Right cardiac atrium (tissue), 5 donors: ENCODE measurements at places on chromosomes 3 and 15. TPM values are rescaled to one million over a fixed set of nuclear protein-coding genes. Genes with fewer than 3 reads are reported as not detected.

DNA sequence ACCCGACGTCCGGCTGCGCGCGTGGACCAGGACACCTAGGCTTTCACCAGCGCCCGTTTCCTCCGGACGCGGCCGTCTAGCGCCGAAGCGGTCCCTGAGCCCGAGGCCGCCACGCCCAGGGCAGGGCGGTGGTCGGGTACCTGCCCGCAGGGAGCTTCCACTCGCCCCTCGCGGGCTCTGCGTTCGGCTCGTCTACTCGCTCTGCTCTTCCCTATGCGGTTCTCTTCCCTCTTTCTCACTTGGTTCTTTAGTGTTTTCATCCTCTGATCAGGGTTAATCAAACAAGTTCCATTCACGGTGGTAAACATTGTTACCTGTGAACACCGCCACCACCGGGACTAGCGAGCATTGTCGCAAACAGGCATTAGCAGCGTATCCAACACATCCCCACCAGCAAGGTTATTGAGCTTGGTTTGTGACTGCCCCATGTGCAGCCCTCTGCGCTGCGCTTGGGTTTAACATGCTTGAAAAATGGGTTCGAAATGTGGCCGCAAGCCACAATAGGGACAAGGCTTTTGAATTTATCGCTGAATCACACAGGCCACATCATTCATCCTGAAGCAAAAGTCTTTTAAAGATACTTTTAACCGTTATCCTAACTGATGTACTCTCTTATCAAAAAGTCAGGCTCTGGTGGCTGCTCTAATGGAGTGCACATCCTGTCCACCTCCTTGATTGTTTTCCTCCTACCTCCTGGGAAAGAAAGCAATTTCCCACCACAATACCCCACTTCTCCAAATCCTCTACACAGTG, 843 bp upstream of the CD47 start:
- peak; percentile 44 for DNase-seq

GRCh38 chr15:89199746-89200145, 21.6 kb downstream of the RLBP1 start:
- no peak for DNase-seq

GOLGA8S gene
- total RNA-seq: 0.71 TPM

- DNase-seq: no peak
Measured at GRCh38 chr15:91268510-91268909, 168.5 kb downstream of the SV2B start.

- DNase-seq: no peak
Measured at GRCh38 chr3:141561426-141562034, 74.7 kb downstream of the RASA2 start.

KLHL40 gene
- total RNA-seq: 0.57 TPM

- DNase-seq: no peak
Measured at GRCh38 chr3:8702560-8702959, 31.0 kb upstream of the CAV3 start.

ABCC5 gene
- 60.7 TPM for total RNA-seq

GRCh38 chr3:63981980-63982379, 41.3 kb downstream of the PSMD6 start:
- DNase-seq: no peak

DNA sequence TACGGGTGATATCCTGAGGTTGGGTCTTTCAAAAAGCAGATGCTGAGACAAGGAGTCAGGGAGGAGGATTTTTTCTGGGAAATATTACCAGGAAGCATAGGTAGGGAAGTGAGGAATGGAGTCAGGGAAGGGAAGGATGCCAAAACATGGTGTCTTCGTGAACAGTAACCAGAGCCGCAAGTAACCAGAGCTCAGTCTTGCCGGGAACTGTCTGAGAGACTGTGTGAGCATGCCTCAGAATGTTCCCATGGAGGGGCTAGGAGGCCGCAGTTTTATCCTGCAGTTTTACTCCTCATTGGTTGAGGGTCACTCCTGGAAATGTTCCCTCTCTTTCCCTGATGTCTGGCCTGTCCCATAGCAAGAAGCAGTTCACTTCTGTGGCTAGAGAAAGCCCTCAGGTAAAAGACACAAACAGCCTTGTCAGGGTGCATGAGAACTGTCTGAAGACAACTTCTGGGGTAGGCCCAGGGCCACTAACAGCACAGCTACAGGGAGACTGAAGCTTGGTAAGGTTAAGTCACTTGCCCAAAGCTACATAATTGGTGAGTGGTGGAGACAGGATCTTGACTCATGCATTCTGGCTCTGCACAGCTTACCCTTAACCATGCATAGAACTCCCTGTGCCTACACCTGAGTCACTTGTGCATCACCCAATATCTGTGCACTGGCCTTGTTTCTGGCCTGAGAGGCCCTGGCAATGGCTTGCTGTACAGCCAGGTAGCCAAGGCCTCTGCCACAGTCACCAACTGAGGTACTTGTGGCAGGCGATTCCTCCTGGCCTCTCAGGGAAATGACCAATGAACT, 76.3 kb upstream of the FRMD4B start:
- DNase-seq: no peak

GRCh38 chr3:150504483-150504882, 41.8 kb downstream of the SERP1 start:
- DNase-seq: no peak

DNA sequence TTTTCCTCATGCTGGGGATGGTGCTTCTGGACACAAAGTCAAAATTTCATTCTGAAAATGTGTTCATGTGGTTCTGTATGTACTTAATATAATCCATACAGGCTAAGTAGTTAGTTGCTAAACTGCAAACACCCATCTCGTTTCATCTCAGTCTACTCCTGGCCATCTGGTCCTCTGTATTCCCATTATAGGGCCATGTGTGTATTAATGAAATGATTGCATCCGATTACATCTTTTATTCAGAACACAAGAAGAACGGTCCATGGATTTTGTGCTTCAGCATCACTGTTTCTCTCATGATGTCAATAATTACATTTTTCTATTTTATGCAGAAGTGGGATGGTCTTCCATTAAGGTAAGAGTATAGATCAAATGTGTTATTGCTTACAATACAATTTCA, 6.1 kb upstream of the GJD2 start:
- no peak for DNase-seq

- no peak for DNase-seq
Measured at GRCh38 chr15:69392352-69392751, 21.8 kb upstream of the KIF23 start.

NPAP1 gene
- 0.03 TPM for total RNA-seq

DNA sequence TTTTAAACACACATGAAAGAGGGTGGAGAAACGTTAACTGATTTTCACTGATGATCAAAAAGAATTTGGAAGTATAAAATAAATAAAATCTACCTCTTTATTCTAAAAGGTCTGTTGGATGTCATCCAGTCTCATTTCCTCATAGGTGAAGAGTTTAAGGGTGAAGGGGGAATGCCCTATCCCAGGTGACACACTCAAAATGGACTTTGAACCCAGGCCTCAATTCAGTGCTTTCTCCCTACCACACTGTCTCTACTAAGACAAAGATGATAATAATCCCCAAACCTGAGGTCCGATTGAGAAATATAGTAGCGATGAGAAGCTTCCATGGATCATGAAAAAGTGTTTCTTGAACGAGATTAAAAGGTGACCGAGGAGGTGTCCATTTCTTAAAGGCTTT, 5.1 kb upstream of the EFCAB12 start:
- DNase-seq: no peak

DNA sequence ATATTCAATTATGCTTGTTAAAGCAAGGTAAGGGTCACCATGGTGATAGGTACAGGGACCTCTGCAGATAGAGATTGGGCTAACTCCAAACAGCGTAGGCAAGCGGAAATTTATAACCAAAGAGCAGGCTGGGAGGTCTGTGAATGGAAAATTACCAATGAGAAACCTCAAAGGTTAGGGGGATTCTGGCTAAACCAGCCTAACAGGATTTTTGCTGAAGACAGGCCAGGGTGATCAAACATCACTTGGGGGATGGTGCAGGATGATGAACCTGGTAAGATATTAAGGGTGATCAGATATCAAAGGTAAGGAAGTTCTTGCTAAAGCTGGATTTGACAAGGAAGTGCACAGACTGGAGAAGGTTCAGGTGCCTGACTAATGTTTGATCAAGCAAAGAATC, 35.3 kb upstream of the SNRPN start:
- DNase-seq: no peak

DNA sequence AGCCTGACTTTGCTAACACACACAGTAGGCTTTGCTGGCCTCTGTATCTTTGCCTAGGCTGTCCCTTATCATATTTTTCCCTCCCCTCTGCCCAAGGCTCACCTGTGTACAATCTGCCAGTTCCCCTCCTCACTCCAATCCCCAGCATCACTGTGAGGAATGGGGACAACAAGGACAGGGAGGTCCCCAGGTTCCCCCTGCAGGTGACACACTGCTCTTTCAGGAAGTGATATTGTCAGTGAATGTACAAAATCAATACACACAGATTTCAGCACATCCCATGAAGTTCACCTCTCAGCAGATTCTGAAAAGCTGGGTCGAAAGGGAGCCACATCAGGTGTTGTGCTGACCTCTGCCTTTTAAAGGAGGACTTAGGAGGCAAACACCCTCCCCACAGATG, 177.5 kb downstream of the RAB11A start:
- no peak for DNase-seq

DNA sequence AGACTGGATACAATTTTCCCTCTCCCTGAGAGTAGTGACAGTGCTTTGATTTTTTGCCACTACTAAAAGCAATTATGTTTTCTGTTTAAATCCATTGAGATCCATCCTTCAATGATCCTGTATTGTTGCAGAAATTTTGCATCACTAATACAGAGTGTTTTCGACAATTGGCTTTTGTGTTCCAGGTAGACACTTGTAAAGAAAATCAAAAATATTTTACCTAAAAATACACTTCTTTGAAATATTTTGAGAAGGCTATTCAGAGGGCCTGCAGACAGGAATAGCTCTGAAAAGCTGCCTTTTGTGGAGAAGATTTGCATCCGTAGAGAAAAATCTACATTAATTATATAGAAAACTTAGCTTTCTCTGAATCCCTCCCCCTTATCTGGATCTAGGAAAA, 66.8 kb upstream of the STRIT1 start:
- DNase-seq: no peak

DNA sequence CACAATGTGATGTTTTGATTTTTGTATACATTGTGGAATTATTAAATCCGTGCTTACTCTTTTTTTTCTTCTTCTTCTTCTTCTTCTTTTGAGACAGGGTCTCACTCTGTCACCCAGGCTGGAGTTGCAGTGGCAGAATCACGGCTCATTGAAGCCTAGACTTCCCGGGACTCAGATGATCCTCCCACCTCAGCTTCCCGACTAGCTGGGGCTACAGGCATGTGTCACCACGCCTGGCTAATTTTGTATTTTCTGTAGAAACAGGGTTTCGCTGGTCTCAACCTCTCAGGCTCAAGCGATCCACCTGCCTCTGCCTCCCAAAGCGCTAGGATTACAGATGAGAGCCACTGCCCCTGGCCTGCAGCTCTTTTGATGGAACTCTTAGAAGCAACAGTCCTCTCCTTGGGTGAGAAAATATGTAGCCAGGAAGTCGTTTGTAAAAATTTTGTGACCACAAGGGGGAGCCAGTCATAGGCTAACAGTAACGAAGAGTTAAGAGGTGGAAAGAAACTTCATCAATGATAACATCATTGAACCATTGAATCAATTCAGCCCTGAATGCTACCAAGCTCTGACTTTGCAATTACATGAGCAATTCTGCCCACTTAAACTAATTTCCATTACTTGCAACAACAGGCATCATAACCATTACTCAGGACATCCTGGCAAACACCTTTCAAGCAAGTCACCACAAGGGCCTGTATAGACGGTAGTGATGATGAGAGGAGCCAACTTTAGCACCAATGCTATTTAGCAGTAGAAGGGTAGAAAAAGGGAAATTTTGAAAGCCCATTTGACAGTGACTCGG, 16.7 kb upstream of the CMTM7 start:
- DNase-seq: no peak

GRCh38 chr3:178736300-178736699, 200.1 kb downstream of the KCNMB2 start:
- no peak for DNase-seq

GRCh38 chr3:148962513-148962912, 28.8 kb upstream of the GYG1 start:
- DNase-seq: no peak

DNA sequence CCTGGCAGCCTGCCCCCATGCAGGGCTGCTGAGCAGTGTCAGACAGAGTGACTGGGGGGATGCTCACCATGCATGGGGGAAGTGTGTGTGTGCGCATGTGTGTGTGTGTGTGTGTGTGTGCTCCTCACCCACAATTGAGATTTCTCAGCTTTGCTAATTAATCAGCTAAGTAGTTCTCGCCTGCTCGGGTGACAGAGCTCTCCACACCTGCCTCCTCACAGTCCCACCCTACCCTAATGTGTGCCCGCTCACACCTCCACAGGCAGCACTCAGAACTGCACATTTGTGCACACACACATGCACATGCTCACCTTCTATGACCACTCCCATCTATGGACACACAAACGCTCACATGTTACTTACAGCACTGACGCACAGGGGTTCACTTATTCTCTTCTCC, 37.3 kb downstream of the CACNA2D2 start:
- DNase-seq: no peak

DNA sequence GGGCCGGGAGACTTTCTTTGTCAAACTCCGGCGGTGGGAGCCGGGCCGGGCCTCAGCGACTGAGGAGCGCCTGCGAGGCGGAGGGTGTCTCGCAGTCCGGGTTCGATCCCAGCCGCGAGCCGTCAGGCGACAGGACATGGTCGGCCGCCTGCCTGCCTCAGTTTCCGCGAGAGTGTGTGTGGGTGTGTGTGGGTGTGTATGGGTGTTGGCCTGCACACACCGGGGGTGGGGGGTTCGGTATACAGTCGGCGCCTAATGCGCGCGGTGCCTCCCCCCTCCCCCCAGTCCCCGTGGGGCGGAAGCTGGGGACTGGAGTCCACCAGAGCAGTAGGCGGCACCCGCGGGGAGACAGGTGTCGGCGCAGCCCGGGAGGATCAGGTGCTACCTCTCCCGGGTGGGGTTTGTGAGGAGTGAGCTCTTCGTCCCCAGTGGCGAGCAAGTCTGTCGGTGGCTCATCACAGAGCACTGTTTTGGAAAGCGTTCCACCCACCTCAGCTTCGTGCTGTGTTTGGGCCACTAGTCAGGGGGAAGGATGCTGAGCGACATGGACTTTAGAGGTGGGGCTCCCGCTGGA, 246.3 kb downstream of the GOLGA6L6 start:
- DNase-seq: peak; percentile 71

GRCh38 chr3:153001210-153002078, 160.6 kb upstream of the RAP2B start:
- DNase-seq: no peak

ZPLD1 gene
- not detected for total RNA-seq

DNA sequence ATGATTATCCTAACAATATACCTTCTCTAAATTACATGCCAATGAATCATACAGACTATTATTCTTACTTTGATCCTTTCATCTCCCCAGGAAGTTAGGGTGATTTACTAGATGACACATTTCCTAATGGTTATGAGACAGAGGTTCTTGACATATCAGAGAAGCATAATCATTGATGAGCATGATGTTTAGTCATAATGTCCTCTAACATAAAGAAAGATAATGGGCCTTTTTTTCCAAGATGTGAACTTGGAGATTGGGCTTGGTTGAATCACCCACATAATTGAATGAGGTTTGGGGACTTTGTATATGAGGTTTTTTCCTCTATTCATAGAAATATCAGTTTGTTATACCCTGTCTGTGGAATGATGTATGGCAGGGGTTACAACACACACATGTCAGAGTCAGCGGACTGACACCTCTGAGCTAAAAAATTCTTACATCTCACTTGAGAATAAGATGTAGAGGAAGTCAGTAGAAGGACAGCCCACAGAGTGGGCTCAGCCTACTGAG, 69.7 kb upstream of the DCBLD2 start:
- no peak for DNase-seq
